A549 (cell line): ENCODE measurements at places on chromosomes 5 and 9.

- no peak for DNase-seq
Measured at GRCh38 chr5:9409413-9409960, 136.4 kb downstream of the SEMA5A start.

DNA sequence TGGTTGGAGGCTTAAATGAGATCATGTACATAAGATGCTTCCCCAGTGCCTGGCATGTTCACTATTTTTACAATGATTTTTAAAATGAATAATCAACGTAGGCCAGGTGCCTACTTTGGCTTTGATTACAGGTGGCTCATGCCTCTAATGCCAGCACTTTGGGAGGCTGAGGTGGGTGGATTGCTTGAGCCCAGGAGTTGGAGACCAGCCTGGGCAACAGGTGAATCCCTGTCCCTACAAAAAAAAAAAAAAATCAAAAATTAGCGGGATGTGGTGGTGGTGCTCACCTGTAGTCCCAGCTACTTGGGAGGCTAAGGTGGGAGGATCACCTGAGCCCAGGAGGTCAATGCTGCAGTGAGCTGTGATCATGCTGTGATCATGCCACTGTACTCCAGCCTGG lies 9.2 kb downstream of the PCDH12 start:
- no peak for DNase-seq

DNA sequence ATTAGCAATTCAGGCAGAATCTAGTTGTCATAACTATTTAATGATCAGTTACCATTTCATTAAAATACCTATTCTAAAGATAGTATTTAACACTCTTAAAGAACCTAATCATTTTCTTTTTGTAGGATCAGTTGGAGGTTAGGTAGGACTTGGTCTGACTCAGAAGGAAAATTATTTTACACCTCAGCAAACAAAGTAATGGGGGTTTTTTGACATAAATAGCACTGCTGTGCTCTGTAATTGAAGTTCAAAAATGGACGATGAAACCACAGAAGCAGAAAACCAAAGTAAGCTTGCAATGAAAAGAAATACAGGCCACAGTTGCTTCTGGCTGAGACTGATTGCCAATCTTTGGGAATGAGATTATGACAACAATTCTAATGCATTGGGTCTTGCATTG lies 187.0 kb upstream of the TRPM3 start:
- DNase-seq: no peak

GRCh38 chr5:119945691-119946090 lies 316.3 kb downstream of the FAM170A start:
- DNase-seq: no peak
